ENCODE measurements at places on chromosomes 6 and 20.

GRCh38 chr20:23050076-23050838, 785 bp upstream of the THBD start:
- DNase-seq = no peak

DNA sequence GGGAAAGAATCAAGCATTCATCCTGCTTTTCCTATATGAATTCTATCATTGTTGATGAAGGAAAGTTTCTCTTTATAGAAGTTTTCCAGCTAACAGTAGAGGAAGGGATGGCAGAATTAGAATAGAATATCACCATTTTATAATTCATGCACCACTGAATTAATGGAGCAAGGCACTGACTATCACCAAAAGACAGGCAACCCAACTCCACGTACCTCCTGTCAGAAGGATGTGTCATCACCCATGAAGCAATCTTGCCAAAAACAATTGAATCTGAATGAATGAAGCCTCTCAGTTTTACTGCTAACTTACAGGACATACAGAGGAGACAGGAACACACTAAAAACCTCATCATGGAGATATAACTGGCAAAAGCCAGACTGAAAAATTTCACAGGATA, 122.4 kb downstream of the NFATC2 start:
- no peak for DNase-seq

DNA sequence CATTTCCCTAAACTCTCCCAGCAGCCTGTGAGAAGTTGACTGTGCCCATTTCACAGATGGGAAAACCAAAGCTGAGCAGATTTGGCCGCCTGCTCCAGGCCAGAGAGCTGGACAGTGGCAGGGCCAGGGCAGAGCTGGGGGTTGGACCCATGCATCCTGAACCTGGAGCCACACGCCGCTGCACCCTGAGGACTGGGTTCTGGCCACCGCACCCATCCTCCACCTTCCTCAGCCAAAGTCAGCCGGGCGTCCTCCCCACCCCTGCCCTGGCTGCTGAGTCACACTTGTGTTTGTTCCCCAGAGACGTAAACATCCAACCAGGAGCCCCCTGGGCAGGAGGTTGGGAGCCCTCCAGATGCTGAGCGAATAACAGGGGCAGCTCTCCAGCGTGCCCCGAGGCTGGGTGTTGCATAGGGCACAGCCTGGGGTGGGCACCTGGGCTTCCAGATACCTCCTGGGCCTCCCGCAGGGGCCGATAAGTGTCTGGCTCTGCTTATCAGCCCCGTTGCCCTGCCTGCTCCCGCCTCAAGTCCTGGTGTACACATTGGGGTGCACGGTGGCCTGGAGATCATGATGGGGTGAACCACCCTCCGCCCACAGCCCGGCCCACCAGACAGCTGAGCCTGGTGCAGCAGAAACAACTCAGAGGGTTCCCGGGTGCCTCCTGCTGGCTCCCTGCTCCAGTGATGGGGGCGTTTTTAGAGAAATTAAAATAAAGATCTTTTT, 23.8 kb downstream of the RBM38 start:
- DNase-seq = no peak

DNA sequence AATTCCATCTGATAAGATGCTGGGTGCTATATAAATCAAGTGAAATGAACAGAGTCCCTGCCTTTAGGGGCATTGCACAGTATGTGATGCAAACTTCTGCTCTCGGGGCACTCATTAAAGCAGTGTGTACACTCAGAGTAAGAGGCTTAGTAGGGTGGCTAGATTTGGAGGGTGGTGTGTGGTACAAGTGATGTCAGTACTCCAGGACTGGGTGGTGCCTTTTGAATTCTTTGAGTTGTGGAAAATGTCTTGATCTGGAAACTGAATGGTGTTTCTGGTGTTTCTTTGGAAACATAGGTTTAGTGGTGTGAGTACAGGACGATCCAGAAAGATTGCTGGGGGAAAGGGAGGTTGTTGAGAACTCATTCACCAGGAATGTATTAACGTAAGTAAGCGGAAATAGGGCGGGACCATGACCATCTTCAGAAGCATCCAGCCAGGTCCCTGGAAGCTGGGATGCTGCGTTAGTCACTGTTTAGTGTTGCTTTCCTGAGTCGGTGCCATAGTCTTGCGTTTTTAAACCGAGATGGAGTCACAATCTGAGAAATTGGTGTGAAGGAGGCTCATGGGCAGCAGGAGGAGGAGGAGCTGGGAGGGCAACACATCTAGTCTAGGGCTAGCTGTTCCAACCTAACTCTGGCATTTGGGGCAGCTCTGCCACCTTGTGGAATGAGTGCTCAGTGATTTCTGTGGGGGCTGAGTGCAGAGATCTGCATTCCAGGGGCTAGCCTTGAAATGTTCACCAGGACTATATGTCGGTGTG, 70.3 kb downstream of the SCAND1 start:
- DNase-seq = peak; percentile 66

DNA sequence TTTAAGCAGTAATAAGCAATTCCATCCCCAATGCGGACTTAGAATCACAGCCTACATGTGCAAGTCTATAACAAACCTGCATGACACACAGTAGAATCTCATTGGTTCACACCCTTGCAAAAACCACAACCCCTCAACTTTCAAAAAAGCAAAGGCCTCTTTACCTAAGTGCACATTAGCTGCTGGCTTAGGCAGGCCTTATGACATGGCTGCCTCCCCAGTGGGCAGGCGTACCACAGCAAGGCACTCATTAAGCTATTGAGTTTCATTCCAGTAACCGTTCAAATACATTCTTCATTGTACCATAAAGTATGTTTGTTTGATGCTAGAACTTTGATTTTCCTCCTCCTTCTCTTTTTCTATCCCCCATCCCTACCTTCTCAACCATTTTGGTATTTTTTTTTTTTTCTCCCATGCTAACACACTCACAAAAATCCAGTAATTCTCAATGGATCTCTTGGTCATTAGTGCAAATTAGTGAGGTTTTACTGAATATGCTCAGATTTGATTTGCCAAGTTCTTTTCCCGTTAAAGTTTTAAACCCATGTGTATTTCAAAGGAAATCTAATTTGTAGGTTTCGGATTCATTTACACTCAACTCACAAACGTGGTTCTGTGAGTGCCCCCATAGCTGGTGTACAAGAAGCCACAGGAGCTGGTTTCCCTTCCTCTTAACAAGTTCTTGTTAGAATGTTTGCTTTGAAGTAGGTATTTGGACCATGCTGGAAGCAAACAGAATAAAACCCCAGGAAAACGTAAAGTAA, 460.4 kb upstream of the RUNX2 start:
- no peak for DNase-seq

GRCh38 chr20:63345328-63346100, 15.6 kb downstream of the CHRNA4 start:
- no peak for DNase-seq

Measured in NT2/D1 (cell line).